Inflammatory macrophage (primary cell): ENCODE measurements at places on chromosomes 7 and 10.

GRCh38 chr10:84321902-84322301, 6.5 kb upstream of the CCSER2 start:
- DNase-seq: no peak

- no peak for DNase-seq
These were observed 134.2 kb downstream of the SND1 start for GRCh38 chr7:127786184-127786583.

GRCh38 chr7:130349911-130350782, 5.5 kb downstream of the CPA5 start:
- peak; percentile 8 for DNase-seq

GRCh38 chr7:46160861-46161260, 239.8 kb upstream of the IGFBP3 start:
- no peak for DNase-seq

- DNase-seq: no peak
These were observed 44.9 kb downstream of the PPP1R3C start for GRCh38 chr10:91587710-91588638.

GRCh38 chr7:34596887-34597286, 61.1 kb upstream of the NPSR1 start:
- no peak for DNase-seq

DNA sequence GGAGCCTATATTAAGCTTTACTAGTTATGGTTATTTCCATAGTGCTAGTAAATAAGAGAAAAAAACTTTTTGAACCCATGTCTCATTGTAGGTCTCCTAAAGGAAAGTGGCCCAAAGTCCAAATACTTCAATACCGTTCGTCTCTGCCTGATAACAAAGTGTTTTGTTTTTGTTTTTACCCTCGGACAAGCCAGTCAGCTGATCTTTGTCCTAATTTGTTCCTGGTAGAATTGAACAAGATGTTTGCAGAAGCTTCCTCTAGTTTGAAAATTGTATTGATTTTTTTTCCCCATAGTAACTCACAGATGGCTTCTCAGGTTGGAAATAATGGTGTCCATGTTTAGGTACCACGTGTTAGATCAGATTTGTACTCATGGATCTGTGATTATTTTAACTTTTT, 335.8 kb upstream of the KAT6B start:
- no peak for DNase-seq

- no peak for DNase-seq
These were observed 438.8 kb downstream of the HTR7 start for GRCh38 chr10:90418869-90419652.

DNA sequence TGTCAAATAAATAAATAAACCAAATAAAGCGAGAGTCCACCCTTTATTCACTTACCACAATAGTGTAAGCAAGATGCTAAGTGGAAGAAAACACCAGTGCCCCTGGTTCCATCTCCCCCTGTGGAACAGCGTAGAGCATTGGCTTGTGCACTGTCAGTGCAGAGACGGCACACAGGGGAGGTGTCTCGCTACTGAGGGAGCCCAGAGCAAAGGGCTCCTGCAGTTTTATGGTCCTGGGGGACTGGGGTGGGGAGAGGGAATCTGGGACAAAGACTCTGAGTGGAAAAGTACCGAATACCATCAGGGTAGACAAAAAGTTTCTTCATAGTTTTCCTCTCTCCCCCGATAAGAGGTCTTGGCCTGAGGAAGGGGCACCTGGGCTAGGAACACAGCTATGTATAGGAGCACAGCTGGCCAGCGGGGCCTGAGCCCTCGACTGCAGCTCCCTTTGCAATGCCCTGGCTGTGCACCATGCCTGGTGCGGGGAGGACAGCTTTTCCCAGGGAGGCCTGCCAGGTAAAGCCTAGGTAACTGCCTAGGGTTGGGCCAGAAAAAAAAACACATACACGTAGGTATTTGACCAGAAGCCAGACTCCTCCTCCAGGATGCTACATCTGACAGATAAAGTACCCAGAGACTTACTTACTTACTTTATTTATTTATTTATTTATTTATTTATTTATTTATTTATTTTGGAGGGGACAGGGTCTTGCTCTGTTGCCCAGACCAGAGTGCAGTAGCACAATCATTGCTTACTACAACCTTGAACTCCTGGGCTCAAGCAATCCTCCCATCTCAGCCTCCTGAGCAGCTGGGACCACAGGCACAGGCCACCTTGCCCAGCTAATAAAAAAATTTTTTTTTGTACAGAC, 88.8 kb upstream of the KIF5B start:
- DNase-seq: no peak

DNA sequence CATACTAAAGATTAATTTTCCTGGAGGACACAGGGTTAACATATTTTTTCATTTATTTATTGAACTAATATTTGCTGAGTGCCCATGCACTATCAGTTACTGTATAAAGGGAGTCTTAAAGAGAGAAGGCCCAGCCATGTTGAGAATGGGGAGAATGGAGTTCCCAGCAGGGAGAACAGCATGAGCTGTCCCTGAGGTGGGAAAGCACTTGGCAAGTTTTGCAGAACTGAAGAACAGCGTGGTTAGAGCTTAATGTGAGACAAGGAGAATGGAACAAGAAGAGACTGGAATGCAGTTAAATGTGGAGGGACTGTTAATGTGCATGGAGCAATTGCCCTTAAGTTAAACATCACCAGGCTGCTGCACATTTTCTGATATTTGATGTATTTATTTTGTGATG, 435.4 kb downstream of the SUGCT start:
- no peak for DNase-seq

DNA sequence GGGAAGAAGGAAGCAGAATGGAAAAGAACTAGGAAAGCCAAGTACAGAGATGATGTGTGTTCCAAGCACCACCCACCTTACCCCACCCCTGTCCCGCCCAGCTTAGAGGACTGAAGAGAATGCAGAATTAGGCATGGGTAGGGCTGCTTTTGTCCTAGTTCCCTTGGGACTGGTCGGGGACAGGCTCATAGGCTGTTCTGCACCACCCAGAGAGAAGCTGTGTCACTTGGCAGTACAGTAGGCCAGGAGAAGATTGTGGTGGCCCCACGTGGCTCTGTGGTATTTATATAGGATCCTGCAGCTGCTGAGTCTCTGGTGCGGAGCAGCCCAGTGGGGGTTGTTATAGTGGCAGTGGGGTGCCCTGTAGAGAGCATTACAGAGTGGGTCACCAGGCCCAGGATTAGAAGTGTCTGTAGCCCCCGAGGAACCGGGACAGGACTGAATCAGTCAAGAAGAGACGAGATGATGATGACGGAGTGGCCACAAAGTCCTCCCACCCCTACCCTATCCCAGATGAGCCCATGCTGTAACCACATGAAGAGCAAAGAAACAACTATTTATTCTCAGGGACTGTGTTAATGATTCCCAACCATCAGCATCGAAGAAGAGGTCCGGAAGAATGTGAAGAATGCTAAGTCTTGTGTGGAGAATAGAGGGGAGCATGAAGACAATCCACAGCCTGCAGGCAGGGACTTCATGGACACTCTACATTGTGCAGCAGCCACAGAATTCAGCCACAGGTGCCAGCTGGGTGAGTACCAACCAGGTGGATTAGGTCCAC, 88.9 kb downstream of the C1GALT1 start:
- DNase-seq: no peak

GRCh38 chr7:140771826-140772225, 75.3 kb downstream of the NDUFB2 start:
- DNase-seq: no peak

- DNase-seq: no peak
These were observed 6.0 kb downstream of the GNG11 start for GRCh38 chr7:93927585-93927984.

DNA sequence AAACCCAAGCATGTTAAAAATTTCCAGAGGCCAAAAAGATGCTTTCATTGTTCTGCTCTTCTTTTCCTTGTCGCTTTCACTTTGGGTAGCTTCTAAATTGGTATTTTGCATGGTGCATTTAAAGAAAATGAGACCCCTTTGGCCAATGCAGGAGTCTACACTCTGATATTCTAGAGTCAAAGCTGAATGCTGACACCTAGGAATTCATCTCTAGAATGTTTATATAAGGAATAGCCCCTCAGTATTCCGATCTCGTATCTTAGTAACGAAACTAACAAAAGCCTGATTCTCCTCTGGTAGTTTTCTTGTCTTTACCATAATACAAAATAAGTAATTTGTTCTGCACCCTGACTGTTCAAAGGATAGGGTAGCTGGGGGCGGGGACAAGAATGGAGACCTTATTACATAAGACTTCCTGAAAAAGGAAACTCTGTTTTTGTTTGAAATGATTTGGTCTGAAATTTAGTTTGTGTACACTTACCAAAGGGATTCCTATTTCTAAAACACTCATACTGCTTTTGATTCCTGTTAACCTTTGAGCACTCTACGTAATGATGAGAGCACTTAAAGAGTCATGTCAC, 17.1 kb downstream of the IKZF1 start:
- peak; percentile 46 for DNase-seq

- no peak for DNase-seq
These were observed 155.7 kb downstream of the MGMT start for GRCh38 chr10:129622736-129623135.

- DNase-seq: peak; percentile 54
These were observed 156.0 kb downstream of the FAM107B start for GRCh38 chr10:14618674-14619073.

DNA sequence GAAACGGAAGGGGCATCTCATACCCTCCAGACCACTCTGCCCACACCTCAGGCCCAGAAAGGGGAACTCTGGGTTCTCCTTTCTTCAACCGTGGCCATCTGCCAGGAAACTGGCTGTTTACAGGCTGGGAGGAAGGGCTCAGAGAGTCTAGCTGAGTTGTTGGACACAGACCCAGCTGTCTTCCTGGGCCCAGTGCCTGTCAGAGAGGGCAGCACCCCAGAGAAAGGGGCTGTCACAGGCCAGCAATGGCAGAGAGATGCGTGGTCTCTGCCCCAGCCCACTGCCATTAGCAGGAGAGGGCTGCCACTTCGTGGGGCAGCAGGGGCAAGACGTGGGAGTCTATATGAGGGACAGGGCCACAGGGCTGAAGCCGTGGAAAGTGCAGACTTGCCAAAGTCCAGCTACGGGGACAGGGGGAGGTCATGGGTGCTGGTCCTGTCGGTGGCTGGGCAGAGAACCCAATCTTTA, 11.0 kb downstream of the GRID1 start:
- DNase-seq: peak; percentile 93

GRCh38 chr7:137925754-137926153, 76.1 kb downstream of the CREB3L2 start:
- DNase-seq: no peak

- DNase-seq: peak; percentile 77
These were observed 21.0 kb upstream of the FRAT2 start for GRCh38 chr10:97355571-97355975.

- no peak for DNase-seq
These were observed 172.2 kb downstream of the CDK14 start for GRCh38 chr7:90768301-90768700.

DNA sequence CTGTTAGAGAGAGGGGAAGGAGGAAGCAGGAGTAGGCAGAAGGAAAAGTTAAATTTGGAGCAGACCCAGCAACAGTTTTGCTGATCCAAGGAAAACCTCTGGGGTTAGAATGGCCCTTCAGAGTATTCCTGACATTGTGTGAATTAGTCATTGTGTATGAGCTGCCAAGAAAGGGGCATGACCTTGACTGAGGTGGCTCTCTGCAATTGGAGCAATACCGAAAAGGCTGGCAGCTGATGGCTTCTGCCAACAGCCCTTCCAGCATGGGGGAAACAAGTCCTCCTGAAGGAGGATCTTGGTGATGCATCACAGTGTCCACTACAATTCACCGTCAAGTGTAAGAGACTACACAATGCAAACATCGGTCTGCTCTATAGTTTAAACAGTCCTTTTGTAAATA, 20.6 kb upstream of the WASL start:
- peak; percentile 43 for DNase-seq

DNA sequence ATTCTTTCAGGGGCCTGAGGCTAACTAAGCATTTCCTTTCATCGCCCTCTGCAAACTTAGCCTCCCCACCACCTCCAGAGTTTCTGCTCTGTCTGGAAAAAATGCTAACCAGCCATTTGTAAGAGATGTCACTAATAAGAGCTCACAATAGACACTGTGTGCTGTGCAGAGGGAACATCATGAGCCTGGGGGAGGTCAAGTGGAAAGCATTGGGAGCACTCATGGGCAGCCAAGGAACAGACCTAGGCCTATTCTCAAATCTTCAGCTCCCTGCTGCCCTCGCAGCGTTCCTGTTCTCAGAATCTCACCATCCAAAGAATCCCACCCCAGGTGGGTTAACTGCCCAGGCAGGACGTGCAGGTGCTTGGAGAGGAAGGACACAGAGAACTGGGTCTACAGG, 27.1 kb upstream of the GPAM start:
- no peak for DNase-seq

- peak; percentile 22 for DNase-seq
These were observed 7.4 kb downstream of the AVL9 start for GRCh38 chr7:32502728-32503127.

- DNase-seq: no peak
These were observed 1.2 kb downstream of the THNSL1 start for GRCh38 chr10:25017661-25018060.

DNA sequence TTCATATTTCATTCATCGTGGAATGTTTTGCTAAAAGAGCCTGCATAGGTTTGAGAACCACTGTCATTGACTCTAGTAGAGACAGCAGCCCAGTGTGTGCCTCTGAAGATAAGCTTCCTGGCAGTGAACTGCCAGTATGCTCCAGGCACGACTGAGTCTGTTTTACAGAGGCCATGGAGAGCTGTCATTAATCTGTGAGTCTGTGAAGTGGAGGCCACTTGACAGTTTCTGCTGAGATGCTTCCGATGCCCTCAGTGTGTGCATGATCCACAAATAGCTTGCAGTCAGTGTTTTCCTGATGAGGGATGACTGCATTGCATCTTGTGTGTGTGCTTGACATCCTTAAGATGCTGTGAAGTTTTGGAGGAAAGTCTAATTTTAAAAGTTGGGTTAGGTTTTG, 162.2 kb downstream of the PFKFB3 start:
- no peak for DNase-seq

DNA sequence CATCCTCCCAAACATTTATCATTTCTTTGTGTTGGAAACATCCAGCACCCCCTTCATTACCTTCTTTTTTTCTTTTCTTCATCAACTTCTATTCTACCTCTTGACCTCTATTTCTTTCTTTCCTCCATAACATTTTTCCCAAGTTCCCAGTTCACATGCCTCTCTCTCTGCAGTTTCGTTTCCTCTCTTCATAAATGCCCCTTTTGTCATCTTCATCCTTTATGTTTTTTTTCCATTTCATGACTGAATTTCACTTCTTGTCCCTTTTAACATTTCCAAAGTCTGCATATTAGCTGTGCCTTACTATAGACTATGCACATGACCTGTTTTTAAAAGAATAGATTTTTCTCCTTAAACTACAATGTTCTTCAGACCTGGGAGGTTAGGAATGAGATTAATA, 23.7 kb downstream of the CPN1 start:
- DNase-seq: no peak

GRCh38 chr7:100556541-100556940, 17.2 kb downstream of the SAP25 start:
- peak; percentile 62 for DNase-seq

GRCh38 chr7:140696024-140696679, 356 bp upstream of the NDUFB2 start:
- peak; percentile 94 for DNase-seq
